Erythroblast (primary cell): ENCODE measurements at places on chromosomes 2 and 18.

GRCh38 chr2:215654148-215654819 is 218.4 kb upstream of the FN1 start:
- no peak for DNase-seq

DNA sequence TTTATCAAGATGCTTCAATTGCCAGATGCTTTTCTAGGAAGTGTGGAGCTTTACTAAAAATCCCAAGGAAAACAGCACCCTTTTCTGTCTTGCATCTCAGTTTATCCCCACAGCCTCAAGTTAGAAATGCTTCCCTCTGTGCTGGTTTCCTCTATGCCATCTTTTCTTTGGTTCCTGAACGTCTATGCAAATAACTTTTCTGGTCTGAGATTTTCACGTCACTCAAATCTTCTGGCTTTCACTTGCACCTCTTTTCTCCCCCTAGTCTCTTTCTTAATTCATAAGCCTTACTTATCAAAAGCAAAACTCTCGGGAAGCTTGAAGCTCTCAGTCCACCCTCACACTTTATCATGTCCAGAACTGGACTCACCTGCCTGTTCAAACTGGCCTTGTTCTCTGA is 33.9 kb downstream of the ARHGAP25 start:
- DNase-seq: no peak

DNA sequence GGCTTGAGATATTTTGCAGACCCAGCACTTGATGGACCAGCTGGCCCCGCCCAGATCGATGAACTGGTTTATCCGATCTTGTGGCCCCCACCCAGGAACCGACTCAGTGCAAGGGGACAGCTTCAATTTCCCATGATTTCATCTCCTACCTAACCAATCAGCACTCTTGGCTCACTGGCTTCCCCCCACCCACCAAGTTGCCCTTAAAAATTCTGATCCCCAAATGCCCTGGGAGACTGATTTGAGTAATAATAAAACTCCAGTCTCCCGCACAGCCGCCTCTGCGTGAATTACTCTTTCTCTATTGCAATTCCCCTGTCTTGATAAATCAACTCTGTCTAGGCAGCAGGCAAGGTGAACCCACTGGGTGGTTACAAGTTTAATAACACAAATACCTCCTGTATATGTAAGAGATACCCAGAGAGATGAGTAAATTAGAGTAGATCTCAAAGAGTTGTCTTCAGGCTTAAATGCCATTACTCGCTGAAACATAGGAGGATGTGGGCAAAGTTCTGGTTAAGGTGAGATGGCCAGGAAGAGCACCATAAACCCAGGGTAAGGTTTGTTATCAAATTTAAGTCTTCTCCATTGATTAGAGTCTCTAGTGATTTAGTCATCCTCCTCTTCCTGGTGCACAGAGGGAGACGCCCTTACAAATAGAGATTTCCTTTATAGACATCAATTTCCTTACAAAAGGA is 222.8 kb downstream of the ARL4C start:
- DNase-seq: no peak

- no peak for DNase-seq
Observed at GRCh38 chr18:36532394-36532793, 234.9 kb downstream of the FHOD3 start.

DNA sequence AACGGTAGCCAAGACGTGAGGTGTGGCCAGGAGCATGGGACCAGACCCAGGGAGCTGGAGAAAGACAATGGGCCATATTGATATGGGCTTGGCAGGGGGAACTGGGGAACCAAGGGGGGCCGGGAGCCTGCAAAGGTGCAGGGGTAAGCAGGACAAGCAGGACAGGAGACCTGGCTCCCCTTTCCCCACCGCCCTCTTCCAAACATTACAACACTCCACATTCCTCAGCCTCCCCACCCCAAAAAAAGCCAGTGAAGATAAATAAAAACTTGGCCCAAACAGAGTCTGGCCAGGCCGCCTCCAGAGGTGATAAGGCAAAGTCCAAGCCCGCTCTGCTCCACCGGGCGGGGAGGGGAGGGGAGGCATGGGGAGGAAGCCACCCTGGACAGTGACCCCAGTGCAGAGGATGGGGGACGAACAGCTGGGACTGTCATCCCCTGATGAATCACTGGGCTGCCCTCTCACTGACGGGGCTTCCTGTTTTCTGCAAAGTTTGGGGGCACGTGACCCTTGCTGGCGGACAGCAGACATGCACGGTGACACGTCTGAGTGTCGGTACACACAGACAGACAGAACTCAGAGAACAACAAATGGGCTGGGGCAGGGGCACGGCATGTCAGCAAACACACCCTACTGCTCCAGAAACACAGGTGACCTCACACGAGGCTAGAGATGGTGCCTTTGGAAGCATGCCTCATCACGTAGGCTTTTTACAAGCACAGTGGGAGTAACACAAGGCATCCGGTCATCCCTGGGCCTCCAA is 100.2 kb downstream of the TNS1 start:
- peak; percentile 11 for DNase-seq
